T-cell (primary cell): ENCODE measurements at places on chromosomes 5 and 9. TPM values are rescaled to one million over a fixed set of nuclear protein-coding genes. Genes with fewer than 3 reads are reported as not detected.

PCDHA10 gene
- total RNA-seq, result not detected

NUDT2 gene
- total RNA-seq, result 21.9 TPM

FAM221B gene
- not detected for total RNA-seq

ADRA1B gene
- not detected for total RNA-seq

TMEM252 gene
- total RNA-seq, result not detected

CDH12 gene
- total RNA-seq, result not detected

LCN15 gene
- total RNA-seq, result not detected

CCNO gene
- not detected for total RNA-seq

DNAI1 gene
- total RNA-seq, result not detected

PCDHA9 gene
- total RNA-seq, result not detected

ADAMTSL2 gene
- 0.16 TPM for total RNA-seq
